Colonic mucosa (tissue), 4 donors: ENCODE measurements at places on chromosomes 16 and 17.

DNA sequence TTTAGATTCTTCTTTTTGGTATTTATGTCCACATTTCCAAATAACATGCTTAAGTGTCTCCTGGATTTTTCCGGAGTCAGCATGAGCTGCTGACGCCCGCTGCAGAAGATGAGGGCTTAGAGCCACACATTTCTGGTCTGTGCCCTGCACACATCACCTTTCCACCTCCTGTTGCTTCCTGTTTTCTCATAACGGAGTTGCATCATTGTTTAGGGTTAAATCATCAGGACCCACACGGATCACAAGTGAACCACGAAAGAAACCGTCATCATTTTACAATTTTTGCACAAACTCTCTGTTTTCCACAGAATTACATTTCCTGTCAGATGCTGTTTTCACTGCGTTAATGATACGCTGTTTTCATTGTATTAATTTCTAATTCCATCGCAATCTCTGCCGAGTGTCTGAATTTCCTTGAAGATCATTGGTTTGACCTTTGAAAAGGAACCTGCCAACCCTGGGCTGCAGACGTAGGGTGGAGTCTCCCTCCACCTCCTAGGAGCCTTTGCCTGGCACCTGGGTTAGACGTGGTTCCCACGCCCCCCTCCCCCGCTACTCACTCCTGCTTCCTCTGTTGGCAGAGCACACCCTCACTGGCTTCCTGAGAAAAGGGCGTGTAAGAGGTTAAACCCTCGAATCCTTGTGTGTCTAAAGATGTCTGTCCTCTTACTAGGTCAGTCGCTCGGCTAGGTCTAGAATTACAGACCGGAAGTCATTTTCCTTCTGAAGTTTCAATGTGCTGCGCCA is 68.2 kb downstream of the RNF213 start:
- no peak for DNase-seq

- no peak for DNase-seq
These were observed 37.3 kb upstream of the FA2H start for GRCh38 chr16:74811911-74812310.

- no peak for DNase-seq
These were observed 146.1 kb downstream of the GAS7 start for GRCh38 chr17:10052106-10052813.

GRCh38 chr16:82079892-82080291 is 44.8 kb downstream of the HSD17B2 start:
- DNase-seq: no peak

DNA sequence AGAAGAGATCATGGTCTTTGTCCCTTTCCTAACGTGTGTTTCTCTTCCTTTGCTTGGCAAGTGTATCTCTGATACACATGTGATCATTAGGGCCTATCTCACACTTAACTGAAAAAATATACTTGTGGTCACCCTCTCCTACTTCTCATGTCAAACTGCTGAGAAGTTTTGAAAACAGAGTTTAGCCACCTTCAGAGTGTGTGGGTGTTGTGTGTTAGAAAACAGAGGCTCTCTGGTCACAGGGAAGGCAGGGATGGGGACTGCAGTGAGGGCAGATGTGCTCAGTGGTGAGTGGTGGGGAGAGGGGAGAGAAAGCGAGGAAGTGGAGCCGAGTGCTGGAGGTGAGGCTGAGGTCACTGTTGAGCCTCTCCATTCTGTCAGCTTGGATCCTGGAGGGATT is 29.4 kb downstream of the GRB7 start:
- no peak for DNase-seq

DNA sequence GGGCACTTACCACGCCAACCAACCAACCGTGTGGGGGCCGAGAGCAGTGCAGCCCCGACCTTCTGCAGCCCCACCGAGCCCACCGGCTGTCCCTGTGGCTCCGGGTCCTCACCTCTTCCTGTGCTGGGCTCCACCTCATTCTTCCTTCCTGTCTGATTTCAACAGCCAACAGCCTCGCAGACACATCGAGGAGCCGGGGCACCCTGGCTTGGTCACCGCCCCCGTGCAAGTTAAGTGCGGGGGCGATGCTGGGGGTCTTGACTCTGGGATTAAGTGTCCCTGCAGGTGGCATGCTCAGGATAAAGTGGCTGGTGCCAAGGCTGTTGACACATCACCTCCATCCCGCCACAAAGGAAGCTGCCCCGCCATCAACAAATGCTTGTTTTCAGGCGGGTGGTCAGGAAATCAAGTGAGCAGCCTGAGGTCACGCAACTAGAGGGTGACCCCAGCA is at the start of gene NLRC3:
TSS of gene NLRC3 (minus strand) at position 102 of the 451 bp plus-strand sequence. CDS start 12,367 bp downstream, outside the sequence.
- no peak for DNase-seq

DNA sequence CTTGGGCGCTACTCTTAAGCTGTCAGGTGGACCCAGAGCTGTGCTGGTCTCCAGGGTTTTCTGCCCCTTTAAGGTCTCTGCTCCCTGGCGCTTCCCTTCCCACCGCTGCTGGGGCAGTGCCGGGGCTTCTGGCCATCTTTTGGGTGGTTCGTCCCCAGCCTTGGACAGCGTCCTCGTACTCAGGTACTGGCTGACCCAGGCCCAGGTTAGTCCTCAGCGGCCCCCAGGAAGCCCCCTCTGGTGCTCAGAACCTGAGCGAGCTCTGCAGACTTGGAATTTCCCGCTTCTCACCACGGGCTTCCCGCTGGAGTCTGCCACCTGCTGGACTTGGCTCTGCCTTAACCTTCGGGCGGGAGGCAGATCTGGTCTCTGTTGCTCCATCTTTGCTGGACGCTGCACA is 94.1 kb upstream of the ZNF750 start:
- no peak for DNase-seq

DNA sequence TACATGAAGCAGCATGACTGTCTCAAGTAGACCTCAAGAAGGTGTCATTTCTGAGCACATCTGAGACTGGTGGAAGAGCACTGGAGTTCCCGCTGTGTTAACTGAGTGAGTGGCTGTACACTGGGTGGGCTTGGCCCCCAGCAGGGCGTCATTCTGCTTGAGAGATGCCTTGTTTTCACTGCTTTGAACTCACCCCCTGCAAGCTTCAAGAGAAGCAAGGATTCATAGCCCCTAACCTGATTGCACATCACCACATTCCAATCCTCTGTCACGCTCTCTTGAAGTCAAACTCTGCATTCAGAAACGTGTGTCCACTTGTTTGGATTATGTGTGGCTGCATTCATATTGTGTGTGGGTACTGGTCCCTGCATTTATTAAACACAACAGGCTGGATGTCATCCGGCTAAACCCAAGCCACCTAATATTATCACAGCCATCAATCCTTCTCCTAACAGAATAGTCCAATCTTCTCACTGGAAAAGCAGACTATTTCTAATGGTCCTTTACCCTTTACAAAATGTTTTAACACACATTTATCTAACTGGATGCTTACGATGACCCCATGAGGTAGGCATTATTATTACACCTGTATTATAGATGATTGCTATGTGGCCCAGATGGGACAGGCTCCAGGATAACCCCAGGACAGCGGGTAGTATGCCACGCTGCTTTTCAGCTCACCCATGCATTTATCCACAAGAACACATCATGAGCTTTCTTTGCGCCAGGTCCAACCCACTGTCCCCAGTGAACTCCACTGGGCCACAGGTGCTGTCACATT is 76.3 kb downstream of the USP31 start:
- no peak for DNase-seq

DNA sequence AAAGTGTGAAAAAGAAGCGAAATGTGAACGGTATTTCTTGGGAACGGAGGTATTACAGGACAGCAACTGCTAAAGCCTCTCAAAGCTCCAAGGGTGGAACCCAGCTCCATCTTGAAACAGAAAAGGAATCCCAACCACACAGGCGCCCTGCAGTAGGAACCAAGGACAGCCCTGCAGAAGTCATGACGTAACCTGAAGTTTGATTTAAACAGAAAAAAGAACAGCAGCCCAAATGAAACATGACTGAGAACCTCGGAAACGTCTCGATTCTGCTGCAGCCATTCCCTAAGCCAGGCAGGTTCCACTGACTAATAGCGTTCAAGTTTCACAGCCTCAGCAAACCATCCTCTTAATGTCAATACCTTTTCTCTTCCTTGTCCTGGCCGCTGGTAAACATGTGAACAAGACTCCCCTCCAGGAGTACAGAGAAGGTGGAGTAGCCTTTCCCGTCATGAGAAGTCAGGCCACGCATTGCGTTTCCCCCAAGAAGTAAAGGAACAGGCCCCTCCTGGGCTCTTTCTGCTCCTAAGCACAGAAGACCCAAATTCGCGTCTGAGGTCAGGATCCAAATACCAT is 20.1 kb downstream of the SIAH1 start:
- peak; percentile 40 for DNase-seq

DNA sequence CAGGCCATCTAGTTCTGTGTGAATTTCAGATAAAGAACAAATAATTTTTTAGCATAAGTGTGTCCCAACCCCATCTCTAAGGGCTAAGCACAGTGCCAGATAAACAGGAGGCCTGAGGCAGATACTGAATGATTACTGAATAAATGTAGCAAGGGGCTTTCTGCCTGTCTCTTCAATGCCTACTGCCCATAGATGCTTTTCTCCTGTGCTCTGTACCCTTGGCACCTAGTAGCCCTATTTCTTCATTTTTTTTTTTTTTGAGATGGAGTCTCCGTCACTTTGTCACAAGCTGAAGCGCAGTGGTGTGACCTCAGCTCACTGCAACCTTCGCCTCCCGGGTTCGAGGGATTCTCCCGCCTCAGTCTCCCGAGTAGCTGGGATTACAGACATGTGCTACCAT is 25.3 kb downstream of the IGFBP4 start:
- no peak for DNase-seq

GRCh38 chr17:9916108-9916507 is 11.0 kb upstream of the RCVRN start:
- DNase-seq: no peak
